Activated CD4-positive, alpha-beta T cell treated with anti-CD3 and anti-CD28 coated beads, Interleukin-2, amount 10 ng/mL, durations not matched to agents 7 days and 5 days (primary cell): ENCODE measurements at places on chromosomes 6 and 20.

DNA sequence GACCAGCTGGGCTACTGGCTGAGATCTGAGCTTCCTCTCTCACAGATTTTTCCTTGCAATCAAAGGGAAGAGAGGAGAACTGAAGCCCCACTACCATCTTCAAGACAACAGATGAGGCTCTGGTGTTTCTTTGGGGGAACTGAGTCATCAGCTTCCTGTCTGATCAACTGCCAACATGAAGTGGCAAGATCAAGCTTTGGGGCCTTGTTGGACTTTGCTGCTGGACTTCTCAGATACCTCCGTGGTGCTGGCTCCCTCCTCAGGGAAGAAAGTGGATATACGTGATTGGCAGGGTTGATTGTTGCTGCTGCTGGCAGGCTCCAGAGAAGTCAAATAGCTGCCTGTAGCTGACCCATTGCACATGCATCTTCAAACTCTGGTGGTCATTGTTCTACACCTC is 3.6 kb upstream of the TOX2 start:
- no peak for DNase-seq

DNA sequence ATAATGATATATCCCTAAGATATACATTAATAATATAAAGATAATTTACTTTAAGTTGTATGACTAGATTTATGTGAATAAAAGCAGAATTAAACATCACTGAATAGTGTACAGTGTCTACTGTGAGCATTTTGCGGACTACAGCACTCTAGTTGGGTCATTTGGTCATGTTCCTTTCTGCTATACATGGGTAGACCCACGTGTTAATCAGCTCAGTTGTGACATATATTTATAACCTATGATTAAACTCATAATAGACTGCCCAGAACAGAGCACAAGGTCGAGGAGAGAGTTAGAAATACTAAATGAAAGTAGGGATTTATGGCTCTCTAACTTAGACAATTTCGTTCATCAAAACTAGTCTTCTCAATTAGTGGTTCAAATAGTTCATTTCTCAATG is 852.7 kb downstream of the EPHA7 start:
- DNase-seq: no peak

DNA sequence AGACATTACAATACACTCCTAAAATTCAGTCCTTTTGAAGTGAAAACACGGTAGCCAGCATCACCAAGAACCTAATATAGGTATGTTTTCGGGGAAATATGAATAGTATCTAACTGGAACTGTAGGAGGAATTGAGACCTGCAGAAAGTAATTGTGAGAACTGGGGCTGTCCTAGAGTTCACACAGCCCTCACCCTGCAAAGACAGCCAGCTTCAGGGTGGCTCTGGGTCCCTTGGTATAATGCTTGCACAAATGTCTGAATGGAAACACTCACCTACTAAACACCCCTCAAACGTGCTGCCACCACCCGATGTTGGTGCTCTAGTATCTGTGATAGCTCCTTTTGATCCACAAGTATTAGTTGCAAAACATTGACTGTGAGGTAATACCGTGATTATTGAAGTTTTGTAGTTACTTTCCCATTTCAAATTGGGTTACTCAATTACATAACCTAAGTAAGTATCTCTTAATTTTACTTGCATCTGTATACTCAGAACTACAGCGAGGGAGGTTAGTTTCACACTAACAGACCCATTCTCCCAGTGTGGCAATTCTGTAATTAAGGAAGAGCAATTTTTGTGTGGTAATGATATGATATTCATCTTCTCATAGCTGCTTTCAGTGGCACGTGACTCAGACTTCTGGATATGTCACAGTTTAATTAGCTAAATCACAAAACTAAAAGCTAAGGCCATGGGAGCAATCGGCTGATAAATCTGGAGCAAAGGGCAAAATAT is 129.5 kb downstream of the INSM1 start:
- no peak for DNase-seq

DNA sequence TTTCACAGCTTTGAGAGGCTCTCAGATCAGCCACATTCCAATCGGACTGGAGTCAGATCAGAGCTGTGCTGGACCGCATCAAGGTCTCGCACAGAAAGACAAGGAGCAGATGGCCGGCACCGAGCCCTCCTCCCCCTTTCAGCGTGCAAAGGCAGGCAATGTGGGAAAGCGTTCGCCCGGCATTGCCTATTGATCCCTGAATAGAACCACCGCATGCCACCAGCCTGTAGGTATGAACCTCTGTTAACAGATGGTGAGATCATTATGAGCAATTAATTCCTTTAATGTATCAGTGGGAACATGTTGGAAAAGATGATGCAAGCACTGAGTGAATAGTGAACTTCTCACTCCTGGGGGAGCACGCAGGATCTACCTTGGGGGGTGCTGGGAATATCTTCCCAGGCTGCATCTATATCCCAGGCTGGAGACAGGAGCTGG is 117.5 kb upstream of the ID4 start:
- DNase-seq: no peak

DNA sequence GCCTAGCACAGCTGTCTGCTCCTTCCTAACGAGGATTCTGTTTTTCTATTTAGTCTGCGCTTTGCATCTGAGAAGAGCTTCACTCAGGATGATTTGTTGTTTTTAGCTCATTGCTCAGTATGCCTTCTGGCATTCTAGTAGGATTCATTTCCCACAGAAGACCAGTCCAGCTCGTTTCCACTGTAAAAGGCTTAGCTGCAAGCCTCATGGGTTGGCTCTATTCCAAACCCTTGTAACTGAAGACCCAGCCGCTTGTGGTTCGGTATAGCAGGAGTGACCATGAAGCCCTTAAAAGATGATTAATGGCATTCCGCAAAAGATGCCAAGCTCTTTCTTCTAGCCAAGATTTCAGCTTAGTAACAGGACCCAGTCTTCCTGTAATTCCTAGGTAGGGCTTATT is 7.2 kb downstream of the ADGRF1 start:
- no peak for DNase-seq

GRCh38 chr20:33257237-33257636 is 21.4 kb downstream of the BPIFA1 start:
- DNase-seq: no peak

- DNase-seq: no peak
Observed at GRCh38 chr6:3412779-3413500, 43.9 kb downstream of the SLC22A23 start.

- DNase-seq: no peak
Observed at GRCh38 chr6:112036088-112036637, 17.7 kb upstream of the CCN6 start.

GRCh38 chr20:10216146-10216791 is 2.4 kb upstream of the SNAP25 start:
- DNase-seq: no peak

DNA sequence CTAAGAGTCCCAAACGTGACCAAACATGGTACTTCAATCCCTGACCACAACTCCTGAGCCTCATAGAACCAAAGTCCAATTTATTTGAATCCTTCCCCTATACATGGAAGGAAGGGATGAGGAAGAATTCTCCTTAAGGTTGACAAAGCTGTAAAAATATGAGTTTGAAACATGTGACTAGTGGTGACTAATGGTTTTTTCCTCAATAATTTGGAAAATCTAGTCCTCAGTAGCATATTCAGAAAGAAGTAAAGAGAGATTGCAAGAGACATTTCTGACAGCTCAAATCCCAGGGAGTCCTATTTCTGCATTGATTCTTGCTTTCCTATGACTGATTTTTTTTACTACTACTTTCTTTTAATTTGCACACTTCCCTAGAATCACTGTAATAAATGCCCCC is 443.7 kb downstream of the FRK start:
- no peak for DNase-seq

GRCh38 chr6:39243809-39244208 is 14.5 kb upstream of the KCNK5 start:
- no peak for DNase-seq

- DNase-seq: no peak
Observed at GRCh38 chr6:155341130-155341828, 27.0 kb upstream of the TFB1M start.

DNA sequence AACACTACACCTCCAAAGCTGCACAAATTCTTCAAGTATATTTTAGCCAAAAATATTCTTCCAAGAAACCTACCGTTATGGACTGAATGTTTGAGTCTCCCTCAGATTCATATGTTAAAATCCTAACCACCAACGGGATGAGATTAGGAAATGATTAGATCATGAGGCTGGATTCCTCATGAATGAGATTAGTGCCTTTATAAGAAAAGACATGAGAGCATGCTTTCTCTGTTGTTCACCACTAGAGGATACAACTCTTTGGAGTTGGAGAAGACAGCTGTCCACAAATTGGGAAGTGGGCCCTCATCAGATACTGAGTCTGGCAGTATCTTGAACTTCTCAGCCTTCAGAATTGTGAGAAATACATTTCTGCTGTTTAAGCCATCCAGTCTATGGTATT is 7.1 kb upstream of the SLC17A4 start:
- no peak for DNase-seq

GRCh38 chr6:3194535-3195419 is 32.7 kb downstream of the TUBB2B start:
- no peak for DNase-seq

- DNase-seq: no peak
Observed at GRCh38 chr20:3667434-3668037, 4.3 kb upstream of the GFRA4 start.

DNA sequence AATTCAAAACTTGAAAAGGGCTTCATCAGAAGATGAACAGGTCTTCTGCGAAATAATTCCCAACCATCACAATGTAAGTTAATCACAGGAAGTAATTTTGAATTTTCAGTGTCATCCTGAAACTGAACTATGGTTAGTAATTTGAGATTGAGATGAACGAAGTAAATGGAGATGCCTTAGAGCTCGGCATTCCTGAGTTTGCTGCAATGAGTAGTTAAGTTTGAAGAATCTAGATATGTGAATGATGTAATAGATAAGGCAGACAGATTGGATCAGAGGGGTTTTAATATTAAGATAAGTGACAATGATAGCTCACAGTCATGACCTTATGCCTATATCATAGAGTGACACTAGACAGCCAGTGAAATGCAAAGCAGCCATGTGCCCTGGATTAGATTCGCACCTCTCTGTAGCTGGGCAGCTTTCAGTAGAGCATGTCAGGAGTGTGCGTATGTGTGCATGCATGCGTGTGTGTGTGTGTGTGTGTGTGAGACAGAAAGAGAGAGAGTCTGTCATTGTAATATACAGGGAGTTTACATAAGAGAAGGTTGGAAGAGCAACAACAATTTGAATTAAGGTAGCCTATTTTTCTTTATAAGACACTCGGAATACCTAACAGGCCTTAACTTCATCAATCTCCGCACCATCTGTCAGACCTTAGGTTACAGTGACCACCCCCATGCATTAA is 233.0 kb downstream of the GMPR start:
- no peak for DNase-seq

DNA sequence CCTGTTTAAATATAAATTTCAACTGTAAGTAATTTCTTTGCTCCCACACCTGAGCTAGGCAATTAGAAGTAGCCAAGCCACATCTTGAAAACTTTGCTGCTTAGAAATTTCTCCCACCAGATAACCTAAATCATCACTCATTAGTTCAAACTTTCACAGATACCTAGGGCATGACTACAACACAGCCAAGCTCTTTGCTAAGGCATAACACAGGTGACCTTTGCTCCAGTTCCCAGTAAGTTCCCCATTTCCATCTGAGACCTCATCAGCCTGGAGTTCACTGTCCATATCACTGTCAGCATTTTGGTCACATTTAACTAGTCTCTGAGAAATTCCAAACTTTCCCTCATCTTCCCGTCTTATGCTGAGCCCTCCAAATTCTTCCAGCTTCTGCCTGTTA is 79.8 kb upstream of the OPRM1 start:
- no peak for DNase-seq

- DNase-seq: no peak
Observed at GRCh38 chr20:56925082-56925830, 296.1 kb downstream of the TFAP2C start.

- DNase-seq: no peak
Observed at GRCh38 chr6:113684382-113684901, 172.7 kb upstream of the MARCKS start.

GRCh38 chr20:6045566-6045965 is 8.3 kb downstream of the LRRN4 start:
- DNase-seq: no peak

DNA sequence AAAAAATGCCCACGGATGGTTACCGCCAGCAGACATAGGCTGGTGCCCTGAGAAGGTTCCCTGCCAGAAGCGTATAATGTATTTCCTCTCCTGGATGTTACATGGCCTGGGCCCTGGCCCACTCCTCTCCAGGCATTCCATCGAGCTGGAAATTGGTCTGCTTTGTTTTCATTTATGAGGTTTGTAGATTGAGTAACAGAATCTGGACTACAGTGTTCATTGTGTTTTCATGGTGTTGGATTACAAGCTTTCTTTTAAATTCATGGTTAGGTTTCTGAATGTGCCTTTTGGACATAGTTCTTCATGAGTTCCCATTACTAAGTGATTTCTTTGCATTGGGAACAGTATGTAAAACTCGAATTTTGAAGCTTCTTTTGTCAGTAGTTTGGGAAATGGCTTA is 6.4 kb downstream of the TIAM2 start:
- no peak for DNase-seq

DNA sequence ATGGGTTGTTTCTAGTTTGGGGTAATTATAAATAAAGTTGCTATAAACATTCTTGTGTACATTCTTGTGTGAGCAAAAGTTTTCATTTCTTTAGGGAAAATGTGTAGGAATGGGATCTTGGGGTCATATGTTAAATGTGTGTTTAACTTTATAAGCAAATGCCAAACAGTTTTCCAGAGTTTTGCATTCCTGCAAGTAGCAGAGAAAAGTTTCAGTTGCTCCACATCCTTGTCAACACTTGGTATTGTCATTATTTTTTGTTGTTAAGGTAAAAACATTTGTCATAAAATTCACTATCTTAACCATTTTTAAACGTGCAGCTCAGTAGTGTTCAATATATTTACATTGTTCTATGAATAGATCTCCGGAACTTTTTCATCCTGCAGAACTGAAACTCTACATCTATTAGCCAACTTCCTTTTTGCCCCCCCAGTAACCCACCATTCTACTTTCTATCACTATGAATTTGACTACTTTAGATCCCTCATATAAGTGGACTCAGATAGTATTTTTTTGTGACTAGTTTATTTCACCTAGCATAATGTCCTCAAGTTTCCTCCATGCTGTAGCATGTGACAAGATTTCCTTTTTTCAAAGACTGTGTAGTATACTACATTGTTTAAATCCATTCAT is 48.4 kb downstream of the PHACTR2 start:
- no peak for DNase-seq

DNA sequence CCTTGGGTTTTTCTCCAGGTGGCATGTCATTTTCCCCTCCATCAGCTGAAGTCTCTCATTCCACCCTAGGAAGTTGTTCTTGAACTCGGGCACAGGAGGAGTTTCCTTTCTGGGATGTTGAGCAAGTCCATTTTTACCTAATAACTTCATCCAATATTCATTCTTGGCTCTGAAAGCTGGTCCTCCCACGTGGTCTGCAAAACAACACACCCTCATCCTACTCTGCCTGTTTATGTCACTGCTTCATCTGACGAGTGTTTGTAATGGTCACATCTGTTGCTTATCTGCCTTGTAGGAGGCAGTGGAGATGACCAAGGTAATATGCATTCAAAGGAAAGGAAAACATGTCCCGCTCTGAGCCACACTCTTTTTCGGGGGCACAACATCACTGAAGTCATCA is 41.7 kb upstream of the AIG1 start:
- no peak for DNase-seq
